Tongue (tissue), 3 donors: ENCODE measurements at places on chromosomes 6 and 20. TPM values are rescaled to one million over a fixed set of nuclear protein-coding genes. Genes with fewer than 3 reads are reported as not detected.

DNA sequence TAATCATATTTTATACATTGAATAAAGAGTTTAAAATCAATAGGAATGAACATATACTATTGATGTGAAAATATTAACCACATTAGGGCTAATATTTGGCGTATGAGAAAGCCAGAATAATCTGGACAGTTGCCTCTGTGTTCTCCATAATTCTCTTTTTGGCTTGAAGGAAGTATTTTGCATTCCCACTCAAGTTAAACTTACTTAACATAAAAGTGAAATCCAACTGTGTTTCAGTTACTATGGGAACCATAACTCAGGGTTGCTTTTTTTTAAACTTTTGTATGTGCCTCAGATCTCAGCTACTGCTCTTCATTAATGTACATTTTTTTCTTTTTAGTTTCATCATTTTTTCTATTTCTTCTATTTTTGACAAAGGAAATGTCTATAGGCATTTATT is 479.8 kb downstream of the NKAIN2 start:
- peak; percentile 14 for DNase-seq

DNA sequence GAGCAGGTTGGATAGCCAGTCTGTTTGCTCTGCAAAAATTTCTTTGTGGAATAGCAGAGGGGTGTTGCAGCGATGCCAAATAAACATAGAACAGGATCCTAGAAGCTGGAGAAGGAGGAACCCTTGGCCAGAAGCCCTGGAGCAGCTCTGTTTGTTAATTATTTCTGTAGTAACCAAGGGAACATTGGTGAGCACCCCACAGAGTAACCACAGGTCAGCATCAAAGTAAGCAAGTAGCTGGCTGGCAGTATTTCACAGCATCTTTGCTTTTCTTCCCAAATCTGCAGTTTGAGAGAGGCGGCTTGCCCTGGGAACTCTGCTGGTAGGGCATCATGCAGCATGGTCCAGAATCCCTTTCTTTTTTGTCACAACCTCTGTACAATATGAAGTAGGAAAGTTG is 12.7 kb upstream of the APMAP start:
- peak; percentile 24 for DNase-seq

Gene PROKR2
- total RNA-seq = not detected

DNA sequence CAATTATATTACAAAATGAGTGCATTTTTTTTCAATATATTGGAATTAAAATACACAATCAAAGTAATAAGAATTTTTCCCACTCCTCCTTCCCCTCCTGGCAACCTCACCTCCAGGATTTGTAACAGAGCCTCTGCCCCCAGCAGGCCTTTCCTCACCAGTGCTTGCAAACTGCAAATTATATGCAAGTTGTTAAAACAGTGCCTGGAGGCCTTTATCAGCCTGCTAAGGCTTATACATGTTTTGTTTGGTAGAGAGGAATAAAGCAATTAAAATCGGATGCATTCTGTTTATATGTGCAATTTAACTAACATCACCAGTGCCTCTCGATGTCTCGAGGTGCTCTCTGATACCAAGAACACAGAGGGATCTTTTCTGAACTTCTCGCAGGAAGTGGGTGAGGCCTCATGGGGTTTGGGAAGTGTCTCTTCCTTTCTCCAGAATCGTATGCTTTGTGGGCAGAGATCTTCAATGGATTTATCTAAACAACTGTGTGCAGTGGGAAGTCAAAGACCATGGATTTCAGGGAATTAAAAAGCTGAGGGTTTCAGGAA is 186.8 kb downstream of the CDH26 start:
- DNase-seq = no peak

DNA sequence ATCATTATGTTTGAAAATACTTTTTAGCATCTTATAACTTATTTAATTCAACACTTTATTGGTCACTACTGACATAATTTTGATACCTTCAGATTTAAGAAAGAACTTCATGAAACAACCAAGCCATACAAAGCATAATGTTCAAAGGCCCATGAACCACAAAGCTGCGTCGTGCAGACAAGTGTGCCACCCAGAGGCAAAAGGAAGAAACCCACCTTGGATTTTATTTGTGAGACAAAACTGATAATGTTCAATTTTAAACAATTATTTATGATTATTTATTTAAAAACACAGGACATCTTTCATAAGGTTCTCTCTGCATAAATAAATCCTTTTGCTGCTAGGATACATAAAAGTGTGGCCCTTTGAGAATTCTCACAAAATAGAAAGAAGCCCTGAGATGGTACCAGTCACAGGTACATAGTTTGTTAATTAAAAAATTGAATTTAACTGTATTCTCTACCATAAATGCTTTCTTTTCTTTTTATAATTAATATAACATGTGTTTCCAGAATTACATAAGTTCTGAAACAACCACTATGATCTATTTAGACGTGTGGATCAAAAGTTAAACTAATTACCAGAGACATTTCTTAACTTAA is 143.7 kb downstream of the RALGAPA2 start:
- peak; percentile 70 for DNase-seq

Gene HINT3
- total RNA-seq = 55.6 TPM

DNA sequence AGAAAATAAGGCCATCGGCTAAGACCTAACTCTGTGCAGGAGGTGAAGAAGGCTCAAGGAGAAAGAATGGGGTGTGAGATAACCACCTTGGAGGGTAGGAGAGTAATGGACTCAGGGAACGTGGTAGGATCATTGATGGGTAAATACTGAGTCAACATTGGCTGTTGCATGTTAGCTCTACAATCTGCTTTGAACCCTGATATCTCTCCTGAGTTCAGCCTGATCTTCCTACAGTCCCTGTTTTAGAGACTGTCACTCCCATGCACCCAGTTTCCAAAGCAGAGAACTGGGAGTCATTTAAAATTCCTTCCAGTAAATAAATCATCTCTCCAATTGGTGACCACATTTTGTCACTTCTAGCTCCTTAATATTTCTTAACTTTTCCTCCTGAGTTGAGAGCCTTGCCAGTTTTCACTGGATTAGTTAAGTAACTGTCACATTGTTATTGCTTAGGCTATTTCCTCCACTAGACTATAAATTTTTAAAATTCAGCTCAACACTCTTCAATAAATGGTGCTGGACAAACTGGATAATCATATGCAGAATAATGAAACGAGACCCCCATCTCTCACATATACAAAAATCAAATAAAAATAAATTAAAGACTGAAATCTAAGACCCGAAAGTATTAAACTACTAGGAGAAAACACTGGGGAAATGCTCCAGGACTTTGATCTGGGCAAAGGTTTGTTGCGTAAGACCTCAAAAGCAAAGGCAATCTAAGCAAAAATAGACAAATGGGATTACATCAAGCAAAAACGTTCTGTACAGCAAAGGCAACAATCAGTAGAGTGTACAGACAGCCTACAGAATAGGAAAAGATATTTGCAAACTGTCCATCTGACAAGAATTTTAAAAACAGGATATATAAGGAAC is 138.9 kb upstream of the TMEM170B start:
- no peak for DNase-seq

- no peak for DNase-seq
Observed at GRCh38 chr6:47437592-47437991, 40.0 kb upstream of the CD2AP start.

DNA sequence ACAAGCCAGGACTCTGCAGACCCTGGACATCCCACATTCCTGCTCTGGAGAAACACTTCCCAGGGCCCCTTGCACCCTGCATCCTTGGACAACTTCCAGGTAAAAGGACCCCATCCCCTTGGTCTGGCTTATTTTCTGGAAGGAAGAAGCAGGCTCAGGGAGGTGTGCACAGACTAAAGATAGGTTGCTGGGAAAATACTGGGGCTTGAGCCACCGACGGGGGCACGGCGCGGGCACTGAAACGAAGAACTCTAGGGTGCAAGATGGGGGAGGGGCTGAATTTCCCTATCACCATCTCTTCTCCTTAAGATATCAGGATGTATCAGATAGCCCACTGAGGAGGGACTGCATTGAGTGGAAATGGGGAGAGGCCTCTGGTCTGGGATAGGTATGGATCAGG is 805 bp downstream of the FRS3 start:
- DNase-seq = no peak

- no peak for DNase-seq
Observed at GRCh38 chr20:43916881-43917371, 2.3 kb downstream of the TOX2 start.

GRCh38 chr20:1370548-1371110 is 22.2 kb downstream of the FKBP1A start:
- no peak for DNase-seq

GRCh38 chr6:11672256-11672655 is 106.3 kb downstream of the ADTRP start:
- DNase-seq = no peak

- DNase-seq = no peak
Observed at GRCh38 chr20:47786765-47787107, 1.5 kb upstream of the SULF2 start.

GRCh38 chr6:48280035-48280620 is 169.1 kb upstream of the PTCHD4 start:
- DNase-seq = no peak

DNA sequence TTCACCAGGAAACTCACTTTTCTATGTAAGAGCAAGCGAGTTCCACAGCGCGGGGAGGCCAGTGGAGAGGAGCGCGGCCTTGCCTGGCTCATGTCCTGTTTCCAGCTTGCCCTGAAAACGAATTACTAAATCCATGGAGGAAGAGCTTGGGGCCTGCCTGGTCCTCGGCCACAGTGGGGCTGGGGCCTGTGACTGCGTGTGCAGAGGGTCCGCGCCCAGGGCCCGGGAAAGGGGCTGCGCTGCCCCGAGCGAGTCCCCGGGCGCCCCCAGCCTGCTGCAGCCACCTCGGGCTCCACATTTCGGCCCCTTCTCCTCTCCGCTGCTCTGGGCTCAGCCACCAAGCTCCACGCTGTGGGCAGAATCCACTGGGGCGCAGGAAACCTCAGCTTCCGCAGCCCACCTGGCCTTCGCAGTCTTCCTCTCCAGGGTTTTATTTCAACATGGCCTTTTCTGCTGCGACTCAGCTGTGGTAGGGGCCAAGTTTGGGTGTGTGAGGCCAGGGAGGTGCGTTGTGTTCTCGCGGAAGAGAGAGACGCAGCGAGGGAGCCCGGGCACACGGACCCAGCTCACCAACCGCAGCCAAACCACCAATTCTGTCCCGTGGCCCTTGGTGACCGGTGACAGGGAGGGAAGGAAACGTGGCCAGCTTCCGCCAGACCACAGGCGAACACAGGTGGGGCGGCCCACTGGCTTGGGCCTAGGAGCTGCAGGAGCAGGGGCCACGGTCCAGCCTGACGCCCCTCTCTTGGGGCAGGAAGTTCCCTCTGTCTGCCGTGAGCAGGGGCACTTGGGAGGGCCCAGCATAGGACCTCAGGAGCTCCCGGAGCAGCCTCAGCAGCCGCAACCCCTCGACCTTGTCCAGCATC is 211.4 kb downstream of the ERMARD start:
- DNase-seq = no peak

DNA sequence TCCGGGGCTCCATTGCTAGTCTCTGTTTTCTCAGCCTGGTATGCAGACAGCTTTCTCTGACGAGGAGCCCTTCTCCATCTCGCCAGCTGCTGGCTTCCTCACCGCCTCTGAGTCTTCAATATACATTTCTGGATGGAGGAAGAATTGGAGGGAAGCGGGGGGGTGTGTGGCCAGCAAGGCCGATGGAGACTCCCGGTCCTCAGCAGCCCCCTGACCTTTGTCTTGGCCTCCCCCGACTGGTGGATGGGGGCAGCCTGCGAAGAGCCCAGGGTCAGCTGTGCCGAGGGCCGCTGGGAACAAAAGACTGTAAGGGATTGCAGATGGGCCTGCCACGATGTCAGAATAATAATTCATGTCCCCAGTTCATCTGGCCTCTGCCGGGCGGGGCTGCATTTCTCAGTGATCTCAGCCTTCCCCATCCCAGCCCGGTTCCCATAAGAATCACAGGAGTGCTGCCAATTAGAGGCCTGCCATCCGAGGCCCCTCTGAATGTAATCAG is 54.3 kb upstream of the STX16 start:
- DNase-seq = peak; percentile 89

DNA sequence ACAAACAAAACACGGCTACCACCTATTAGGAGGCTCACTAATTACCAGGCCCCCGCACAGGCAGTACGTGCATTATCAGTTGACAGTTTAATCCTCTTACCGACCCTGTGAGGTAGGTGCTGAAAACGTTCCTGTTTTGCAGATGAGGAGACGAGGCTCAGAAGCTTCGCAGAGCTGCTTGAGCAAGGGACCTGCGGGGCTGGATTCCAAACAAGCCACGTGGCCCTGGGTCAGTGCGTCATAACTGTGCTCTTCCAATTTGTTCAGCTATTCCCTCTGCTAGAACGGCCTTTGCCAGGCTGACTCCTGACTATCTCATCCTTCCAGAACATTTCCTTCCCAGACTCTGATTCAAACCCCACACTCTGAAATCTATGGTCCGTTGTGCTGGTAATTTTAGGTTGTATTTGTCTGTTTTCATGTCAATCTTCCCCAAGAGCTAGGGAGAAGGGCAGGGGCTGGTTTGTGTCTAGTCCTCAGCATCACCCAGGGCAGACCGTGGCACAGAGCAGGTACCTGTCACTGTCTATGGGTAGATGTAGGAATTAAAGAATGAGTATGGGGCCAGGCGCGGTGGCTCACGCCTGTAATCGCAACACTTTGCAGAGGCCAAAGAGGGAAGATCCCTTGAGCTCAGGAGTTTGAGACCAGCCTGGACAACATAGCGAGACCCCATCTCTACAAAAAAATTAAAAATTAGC is 28.8 kb upstream of the TLDC2 start:
- peak; percentile 64 for DNase-seq

DNA sequence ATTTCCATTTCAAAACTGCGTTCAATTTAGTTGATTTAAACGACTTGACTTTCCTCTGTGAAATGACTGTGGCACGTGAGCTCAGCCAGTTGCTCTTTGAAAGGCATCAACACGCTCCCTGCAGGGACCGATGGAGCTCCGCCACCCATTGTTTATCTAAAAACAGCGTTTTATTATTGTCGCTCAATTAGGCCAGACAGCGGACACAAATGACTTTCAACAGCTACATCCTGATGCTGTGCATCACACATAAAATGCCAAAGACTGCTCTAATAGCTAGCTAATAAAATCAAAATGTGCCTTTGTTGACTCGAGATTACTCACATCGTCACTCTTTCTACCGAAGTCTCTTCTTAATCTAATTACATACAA is 332.5 kb downstream of the CD83 start:
- DNase-seq = no peak

GRCh38 chr20:9677100-9677623 is 161.7 kb downstream of the PAK5 start:
- DNase-seq = no peak

DNA sequence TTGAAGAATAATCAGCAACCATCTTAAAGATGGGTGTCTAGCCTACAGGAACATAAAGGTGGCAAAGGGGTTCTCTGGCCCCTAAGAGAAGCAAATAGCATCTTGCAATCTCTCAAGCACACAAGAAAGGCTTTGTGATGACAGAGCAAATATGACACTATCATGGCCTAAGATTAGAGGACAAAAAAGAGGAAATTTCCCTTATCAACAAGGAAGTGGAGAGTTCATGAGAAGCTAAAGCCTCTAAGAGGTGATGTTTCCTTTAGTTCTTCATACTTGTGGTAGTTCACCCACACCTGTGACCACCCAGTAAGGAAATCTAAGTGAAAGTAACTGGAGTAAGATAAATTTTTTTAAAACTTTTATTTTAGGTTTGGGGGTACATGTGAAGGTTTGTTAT is 88.4 kb downstream of the OLIG3 start:
- no peak for DNase-seq
